ENCODE measurements at places on chromosomes 11 and 22.

DNA sequence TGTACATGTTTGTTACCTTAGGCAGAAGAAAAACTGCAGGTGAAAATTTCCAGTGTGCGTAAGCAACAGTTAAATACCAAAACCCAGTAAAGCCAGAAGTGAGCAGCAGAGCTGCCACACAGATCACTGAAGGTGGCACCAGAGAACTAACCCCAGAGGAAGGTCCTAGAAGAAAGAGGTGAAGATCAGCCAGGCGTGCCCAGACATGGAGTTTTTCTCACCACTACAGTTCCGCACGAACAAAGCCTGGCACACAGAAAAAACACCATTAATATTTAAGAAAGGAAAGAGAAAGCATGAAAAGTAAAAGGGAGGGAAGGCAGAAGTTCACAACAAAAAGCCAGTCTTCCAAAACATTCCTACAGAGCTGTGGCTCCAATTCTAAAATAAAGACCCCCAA, 60.7 kb downstream of the STK33 start:
- no peak for DNase-seq

DNA sequence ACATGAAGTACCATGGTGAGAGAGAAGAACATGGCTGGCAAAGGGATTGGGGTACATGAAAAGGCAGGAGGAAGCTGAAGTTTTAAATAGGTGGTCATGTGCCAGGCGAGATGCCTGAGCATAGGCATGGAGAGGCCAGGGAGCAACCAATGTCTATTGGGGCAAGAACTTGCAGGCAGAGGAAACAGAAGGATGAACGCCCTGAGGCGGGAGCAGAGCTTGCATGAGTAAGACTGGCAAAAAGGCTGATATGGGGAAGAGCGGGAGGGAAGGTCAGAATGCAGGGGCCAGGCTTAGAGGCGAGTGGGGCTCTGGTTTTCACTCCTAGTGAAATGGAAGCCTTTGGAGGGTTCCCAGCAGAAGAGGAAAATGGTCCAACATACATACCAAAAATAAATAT, 52.5 kb upstream of the VSTM5 start:
- no peak for DNase-seq

DNA sequence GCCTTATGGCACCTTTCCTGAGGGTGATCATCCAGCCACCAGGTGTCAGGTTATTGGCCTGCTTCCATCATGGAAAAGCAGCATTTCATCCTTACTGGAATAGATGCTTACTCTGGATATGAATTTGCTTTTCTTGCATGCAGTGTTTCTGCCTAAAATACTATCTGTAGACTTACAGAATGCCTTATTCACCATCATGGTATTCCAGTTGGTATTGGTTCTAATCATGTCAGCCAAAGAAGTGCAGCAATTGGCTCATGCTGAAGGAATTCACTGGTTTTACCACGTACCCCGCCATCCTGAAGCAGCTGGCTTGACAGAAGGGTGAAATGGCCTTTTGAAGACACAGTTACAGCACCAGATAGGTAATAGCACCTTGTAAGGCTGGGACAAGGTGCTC, 194.2 kb downstream of the AASDHPPT start:
- DNase-seq: no peak

- DNase-seq: no peak
These were observed 413.4 kb downstream of the MN1 start for GRCh38 chr22:27388090-27388600.

GRCh38 chr22:34960005-34960404, 106.0 kb upstream of the ISX start:
- no peak for DNase-seq

DNA sequence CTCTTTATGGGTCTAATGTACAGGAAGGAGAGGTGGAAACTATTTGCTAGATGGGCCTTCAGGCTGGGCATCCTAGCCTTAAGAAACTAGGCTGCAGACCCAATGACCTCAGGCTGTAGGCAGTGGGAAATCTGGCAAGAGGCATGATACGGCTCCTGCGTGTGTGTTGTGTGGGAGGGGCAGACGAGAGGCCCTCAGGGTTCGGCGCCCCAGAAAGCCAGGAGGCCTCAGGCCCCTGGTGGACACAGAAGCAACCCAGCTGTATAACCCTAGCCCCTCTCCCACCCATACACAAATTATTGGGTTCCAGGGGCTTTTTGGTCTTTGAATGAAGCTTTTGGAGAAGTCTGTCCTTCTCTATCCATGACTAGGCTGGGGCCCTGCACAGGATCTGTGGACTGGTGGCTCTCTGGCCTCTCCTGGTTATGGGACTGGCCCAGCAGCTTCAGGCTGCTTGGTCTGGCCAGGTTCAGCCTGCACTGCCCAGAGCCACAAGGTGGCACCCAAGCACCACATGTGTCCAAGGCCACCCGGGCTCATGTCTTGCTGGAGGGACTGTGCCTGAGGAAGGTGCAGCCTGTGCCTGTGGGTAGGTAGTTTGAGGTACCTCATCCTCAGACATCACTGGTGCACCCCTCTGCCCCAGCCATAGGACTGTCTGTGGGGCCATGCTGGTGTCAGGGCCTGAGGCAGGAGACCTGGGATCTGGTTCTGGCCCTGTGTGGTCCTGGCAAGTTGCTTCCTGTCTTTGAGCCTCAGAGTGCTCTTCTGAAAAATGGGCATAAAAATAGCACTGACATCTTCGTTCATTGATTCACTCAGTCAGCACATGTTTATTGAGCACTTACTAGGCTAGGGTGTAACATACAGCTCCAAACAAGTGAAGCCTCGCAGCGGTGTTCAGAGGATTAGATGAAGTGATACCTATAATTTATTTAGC, 87.5 kb downstream of the RRM1 start:
- peak; percentile 13 for DNase-seq

Measured in NCI-H446 treated with DMSO at 0.1 percent for 48 hours (cell line).